Activated CD8-positive, alpha-beta memory T cell treated with anti-CD3 and anti-CD28 coated beads for 48 hours (primary cell): ENCODE measurements at places on chromosomes 7 and 10.

GRCh38 chr10:113199459-113199858 is 249.4 kb downstream of the TCF7L2 start:
- DNase-seq: no peak

- no peak for DNase-seq
Measured at GRCh38 chr7:45590679-45591057, 16.5 kb downstream of the ADCY1 start.

DNA sequence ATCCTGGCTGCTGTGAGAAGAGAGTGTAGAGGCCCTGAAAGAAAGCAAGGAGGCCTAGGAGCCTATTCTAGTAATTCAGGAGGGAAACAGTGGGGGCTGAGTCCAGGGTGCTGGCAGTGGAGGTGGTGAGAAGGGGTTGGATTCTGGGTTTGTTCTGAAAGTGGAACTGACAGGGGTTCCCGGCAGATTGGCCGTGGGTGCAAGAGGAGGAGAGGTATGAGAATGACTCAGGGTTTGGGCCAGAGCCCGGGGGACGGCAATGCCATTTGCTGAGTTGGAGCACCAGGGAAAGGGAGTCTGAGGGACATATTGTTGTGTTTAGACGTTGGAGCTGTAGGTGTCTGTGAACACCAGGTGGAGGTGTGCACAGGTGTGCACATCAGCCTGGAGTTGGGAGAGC is 38.5 kb downstream of the NPTX2 start:
- DNase-seq: no peak

- DNase-seq: no peak
Measured at GRCh38 chr10:69459893-69460575, 8.8 kb downstream of the TSPAN15 start.

- peak; percentile 20 for DNase-seq
Measured at GRCh38 chr10:122565766-122566206, 5.2 kb downstream of the DMBT1 start.

DNA sequence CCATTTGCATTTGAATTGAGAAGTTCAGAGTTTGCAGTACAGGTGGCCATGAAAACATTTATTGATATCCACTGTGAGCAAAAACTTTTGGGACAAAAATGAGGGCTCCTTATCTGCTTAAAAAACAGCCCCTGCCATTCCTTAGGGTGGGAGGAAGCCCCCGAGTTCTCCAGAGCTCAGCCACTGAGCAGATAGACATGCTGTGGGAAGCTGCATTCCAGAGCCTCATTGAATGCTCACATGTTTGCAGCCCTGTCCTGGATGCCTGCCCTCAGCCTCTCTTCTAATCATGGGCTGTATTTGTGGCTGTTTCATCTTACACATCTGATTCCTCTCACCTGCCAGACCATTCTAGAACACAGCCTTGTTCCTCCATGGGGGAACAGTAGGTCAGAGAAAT is 33.3 kb downstream of the PLPP4 start:
- DNase-seq: no peak

DNA sequence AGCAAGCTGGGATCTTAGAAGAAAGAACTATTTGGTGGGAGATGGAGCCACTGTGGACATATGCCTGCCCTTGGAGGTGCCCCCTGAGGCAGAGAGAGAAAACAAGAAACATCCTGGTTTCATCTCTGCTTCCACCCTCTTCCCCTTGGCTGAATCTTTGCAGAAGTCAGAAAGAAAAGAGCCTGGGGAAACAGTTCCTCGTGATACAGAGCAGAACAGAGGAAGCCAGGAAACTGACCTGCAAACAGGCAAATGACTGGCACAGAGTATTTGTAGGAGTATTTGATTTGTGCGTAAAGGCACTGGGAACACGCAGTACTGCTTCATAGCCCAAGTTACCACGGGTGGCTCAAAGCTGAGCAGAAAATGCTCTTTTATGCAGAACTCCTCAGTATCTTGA is 7.0 kb upstream of the KEL start:
- DNase-seq: no peak

DNA sequence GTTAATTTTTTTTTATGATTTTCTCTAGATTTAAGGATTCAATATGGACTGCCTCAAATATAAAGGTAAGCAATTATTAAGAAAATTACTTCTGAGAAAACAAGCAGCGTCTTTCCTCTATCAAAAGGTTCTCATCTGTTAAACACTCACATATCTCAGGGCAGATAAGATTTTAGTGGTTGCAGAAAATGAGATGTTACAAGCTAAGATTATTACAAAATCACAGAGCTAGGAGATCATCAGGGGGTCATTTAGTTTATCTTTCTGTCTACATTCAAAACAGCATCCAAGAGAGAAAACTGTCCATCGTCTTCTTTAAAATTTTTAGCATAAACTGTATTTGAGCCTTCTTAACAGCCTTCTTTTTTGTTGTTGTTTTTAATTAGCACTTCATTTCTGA is 29.1 kb upstream of the RHOBTB1 start:
- DNase-seq: no peak

- DNase-seq: no peak
Measured at GRCh38 chr10:20303453-20304152, 487.4 kb downstream of the PLXDC2 start.

GRCh38 chr7:79149831-79150230 is 303.6 kb downstream of the MAGI2 start:
- no peak for DNase-seq

- no peak for DNase-seq
Measured at GRCh38 chr7:2623698-2624014, 8.1 kb upstream of the TTYH3 start.

GRCh38 chr7:95951997-95952795 is 179.8 kb downstream of the DYNC1I1 start:
- DNase-seq: no peak
